ENCODE measurements at places on chromosomes 2 and 18. TPM values are rescaled to one million over a fixed set of nuclear protein-coding genes. Genes with fewer than 3 reads are reported as not detected.

GDF7 gene
- total RNA-seq, result 1.5 TPM

DNA sequence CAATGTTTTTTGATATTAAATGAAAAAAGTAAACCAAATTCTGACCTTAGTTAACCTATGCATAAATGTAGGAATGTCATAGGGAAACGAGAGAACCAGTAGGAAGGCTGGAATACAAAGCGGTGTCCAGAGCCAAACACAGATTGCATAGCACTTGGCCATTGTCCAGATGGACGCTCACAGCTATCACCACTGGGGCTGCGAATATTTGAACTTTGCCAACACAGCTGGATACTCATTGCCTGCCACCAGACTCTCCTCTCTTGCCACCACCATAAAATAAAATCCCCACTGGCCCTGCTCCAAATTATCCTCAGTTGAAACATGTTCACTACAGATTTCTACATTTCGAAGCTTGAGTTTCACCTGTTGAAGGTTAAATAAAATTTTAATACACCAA, 159.3 kb upstream of the GULP1 start:
- H3K27ac ChIP-seq, result no peak overlapping the region
- no peaks in the 10 kb centered on the region for H3K4me1 ChIP-seq
- H3K27me3 ChIP-seq, result no peaks in the 10 kb centered on the region

GRCh38 chr2:197339016-197339415, 28.4 kb upstream of the ANKRD44 start:
- no peak for DNase-seq
- H3K27me3 ChIP-seq, result no peaks in the 10 kb centered on the region
- H3K36me3 ChIP-seq, result no peaks in the 10 kb centered on the region
- H3K4me1 ChIP-seq, result no peaks in the 10 kb centered on the region
- no peak overlapping the region for H3K27ac ChIP-seq

SLC39A6 gene
- 29.8 TPM for total RNA-seq

DNA sequence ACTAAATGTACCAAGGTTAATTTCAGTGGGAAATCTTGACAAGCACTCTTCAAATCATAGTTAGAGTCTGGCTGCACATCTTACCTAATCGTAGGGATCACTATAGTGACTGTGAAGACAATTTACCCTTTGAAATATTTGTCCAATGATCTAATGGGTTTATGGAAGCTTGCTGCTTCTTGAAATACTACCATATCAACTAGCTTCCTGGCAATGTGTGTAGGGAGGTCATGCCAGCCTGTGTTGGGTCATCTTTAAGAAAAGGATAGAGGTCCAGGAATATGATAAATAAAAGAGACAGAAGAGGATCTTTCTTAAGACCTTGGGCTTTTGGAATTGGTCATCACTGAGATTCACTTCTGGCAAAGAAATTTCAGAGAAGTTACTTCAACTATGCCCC, 84.4 kb downstream of the POLE4 start:
- no peaks in the 10 kb centered on the region for H3K36me3 ChIP-seq
- no peak overlapping the region for H3K4me3 ChIP-seq
- peak overlapping the region; percentile 71 for H3K27ac ChIP-seq
- no peaks in the 10 kb centered on the region for H3K27me3 ChIP-seq

DNA sequence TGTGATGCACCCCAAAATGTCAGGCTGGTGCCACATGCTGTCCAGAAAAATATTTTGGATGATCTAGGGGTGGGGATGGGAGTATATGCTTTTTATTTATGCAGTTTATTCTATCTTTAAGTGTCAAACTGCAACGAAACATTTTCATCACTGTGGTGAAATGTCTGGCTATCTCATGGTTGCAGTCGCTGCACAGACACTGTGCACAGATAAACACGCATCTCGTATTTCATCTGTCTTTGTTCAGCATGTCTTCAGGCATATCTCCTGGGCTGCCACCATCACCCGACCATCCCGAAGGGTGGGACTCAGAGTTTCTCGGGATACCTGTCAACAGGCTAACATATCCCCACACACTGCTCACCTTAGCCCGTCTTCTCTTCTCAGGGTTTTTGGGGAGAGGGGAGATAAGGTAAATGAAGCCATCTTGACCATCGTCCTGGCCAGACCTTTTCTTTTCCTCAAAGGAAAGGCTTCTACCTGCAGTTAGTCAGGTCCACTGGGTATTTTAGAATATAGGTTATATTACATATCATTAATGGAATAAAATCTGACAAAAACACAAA, 80.7 kb upstream of the NABP1 start:
- no peaks in the 10 kb centered on the region for H3K36me3 ChIP-seq
- no peak overlapping the region for H3K27ac ChIP-seq
- no peaks in the 10 kb centered on the region for H3K4me1 ChIP-seq
- no peak for DNase-seq
- H3K27me3 ChIP-seq, result no peaks in the 10 kb centered on the region

DNA sequence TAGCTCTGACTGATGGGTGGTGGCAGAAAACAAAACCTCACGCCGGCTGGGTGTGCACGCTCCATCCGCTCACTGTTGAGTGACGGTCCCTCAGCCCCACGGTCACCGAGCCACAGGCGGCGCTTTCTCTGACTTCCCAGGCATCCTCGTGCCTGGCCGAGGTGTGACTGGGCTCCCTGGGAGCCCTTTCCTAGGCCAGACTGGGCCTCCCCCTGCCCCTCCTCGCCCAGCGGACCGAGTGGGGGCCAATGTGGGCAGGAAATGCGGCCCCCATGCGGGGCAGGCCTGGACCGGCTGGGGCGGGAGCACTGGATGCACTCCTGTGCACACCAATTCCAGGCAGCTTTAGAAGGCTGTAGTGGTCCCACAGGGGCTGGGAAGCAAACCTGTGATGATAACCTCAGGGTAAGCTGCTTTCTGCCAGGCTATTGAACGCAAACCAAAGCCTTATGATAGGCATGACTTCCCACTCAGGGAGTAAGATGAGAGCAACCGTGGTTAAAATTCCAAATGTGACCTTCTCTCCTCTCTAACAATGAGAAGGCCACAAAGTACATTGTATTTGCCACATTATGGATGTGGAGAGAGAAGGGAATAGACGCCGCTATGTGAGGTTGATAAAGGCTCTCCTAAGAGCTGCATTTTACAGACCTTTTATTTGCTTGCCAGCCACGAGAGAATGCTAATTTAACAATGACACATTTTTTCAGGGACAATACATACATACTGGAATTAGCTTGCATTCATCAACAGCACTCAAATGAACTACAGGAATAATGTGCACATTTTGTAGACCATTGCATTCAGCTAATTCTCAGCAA, 83.9 kb upstream of the PGAP1 start:
- H3K4me1 ChIP-seq, result no peaks in the 10 kb centered on the region
- H3K36me3 ChIP-seq, result no peaks in the 10 kb centered on the region
- DNase-seq, result no peak
- no peak overlapping the region for H3K27ac ChIP-seq
- H3K4me3 ChIP-seq, result no peak overlapping the region

- H3K27ac ChIP-seq, result no peak overlapping the region
- H3K27me3 ChIP-seq, result no peaks in the 10 kb centered on the region
- no peaks in the 10 kb centered on the region for H3K36me3 ChIP-seq
- no peaks in the 10 kb centered on the region for H3K4me1 ChIP-seq
- DNase-seq, result no peak
These were observed 226.5 kb upstream of the SPRED2 start for GRCh38 chr2:65658881-65659280.

HOXD13 gene
- not detected for total RNA-seq

- no peaks in the 10 kb centered on the region for H3K36me3 ChIP-seq
- H3K4me3 ChIP-seq, result no peak overlapping the region
- no peak for DNase-seq
- H3K27ac ChIP-seq, result no peak overlapping the region
- no peaks in the 10 kb centered on the region for H3K27me3 ChIP-seq
These were observed 40.2 kb downstream of the THNSL2 start for GRCh38 chr2:88210132-88211002.

- no peaks in the 10 kb centered on the region for H3K36me3 ChIP-seq
- no peaks in the 10 kb centered on the region for H3K4me1 ChIP-seq
- H3K4me3 ChIP-seq, result no peak overlapping the region
- no peak overlapping the region for H3K27ac ChIP-seq
These were observed 7.5 kb downstream of the CD207 start for GRCh38 chr2:70828115-70828514.

ARHGAP25 gene
- 6.6 TPM for total RNA-seq

- no peaks in the 10 kb centered on the region for H3K27me3 ChIP-seq
- no peak overlapping the region for H3K27ac ChIP-seq
- no peaks in the 10 kb centered on the region for H3K4me1 ChIP-seq
- H3K4me3 ChIP-seq, result no peak overlapping the region
- H3K36me3 ChIP-seq, result no peaks in the 10 kb centered on the region
- no peak for DNase-seq
These were observed 4.7 kb downstream of the CTDP1 start for GRCh38 chr18:79684283-79684631.

UGT1A5 gene
- not detected for total RNA-seq

GRCh38 chr2:154452471-154452870, 246.0 kb upstream of the KCNJ3 start:
- no peaks in the 10 kb centered on the region for H3K27me3 ChIP-seq
- no peak overlapping the region for H3K4me3 ChIP-seq
- DNase-seq, result no peak
- H3K36me3 ChIP-seq, result no peaks in the 10 kb centered on the region
- no peaks in the 10 kb centered on the region for H3K4me1 ChIP-seq

- H3K4me1 ChIP-seq, result no peaks in the 10 kb centered on the region
- no peak for DNase-seq
- H3K27ac ChIP-seq, result no peak overlapping the region
- H3K36me3 ChIP-seq, result no peaks in the 10 kb centered on the region
- H3K27me3 ChIP-seq, result no peaks in the 10 kb centered on the region
- H3K4me3 ChIP-seq, result no peak overlapping the region
These were observed 38.0 kb downstream of the HJURP start for GRCh38 chr2:233816334-233816733.

DNA sequence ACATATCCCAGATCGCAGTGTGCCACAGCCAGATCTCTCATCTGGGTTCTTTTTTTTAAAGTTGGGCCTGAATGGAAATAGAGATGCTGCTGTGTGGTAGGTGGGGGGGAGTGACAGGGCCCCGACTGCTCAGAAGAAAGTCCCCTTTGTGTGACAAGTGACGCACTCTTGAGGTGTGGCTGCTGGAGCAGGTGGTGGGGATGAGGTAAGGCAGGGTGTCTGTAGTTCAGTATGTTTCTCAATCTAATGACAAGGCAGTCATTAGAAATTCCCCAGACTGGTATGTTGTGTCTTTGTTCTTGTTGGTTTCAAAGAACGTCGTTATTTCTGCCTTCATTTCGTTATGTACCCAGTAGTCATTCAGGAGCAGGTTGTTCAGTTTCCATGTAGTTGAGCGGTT, 128.8 kb upstream of the TACR1 start:
- H3K36me3 ChIP-seq, result no peaks in the 10 kb centered on the region
- no peaks in the 10 kb centered on the region for H3K4me1 ChIP-seq
- no peaks in the 10 kb centered on the region for H3K27me3 ChIP-seq

GCG gene
- not detected for total RNA-seq

TOGARAM2 gene
- not detected for total RNA-seq

DNA sequence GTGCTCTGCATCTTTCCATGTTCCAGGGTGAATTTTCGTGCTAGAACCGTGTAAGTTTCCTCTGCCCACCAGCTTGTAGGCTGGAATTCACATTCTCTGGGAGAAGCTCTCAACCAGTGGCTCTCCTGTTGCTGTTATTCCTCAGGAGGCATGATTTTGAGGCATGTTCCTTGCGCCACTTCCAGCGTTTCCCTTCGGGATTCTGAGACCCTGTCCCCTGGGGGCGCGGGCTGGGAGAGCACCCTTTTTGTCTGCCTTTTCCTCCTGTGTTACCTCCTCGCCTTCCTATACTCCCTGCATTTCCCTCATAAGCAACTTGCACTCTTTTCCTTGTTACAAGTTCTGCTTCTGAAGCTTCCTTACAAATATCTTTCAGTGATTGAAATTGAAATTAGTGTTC, 156.4 kb downstream of the PTPRM start:
- H3K27ac ChIP-seq, result no peak overlapping the region
- no peak for DNase-seq
- no peaks in the 10 kb centered on the region for H3K36me3 ChIP-seq
- H3K4me3 ChIP-seq, result no peak overlapping the region
- H3K4me1 ChIP-seq, result no peaks in the 10 kb centered on the region

DNA sequence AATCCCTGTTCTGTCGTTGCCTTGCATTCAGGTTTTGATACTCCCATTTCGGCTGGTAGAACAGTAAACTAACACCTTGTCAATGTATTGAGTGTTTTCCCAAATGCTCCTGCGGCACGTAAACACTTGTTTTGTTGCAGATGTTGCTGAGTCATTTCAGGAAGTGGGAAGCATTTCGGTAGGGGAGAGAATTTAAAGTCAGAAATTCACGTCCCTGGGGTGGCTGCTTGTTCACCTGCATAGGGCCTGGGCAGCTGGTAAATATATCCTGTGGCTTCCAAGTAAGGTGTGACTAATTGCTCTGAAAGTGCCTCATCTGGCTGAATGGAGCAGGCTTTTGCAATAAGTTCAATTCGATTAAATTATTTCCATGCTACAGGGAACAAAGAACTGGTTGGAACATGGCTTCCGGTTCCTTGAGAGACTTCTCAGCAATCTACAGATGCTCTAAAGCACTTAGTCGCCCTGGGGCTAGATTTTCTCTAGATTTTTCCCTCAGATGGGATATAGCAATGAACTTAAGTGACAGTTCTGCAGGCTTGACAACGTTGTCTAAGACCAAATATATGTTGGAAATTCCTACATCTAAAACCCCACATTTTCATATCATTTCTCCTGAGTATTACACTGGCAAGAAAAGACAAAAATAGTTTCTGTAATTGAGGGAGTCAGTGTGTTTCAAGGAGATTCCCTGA, 5.2 kb downstream of the GALR1 start:
- peaks cover 14% of the 10 kb centered on the region for H3K27me3 ChIP-seq
- H3K4me3 ChIP-seq, result no peak overlapping the region
- no peaks in the 10 kb centered on the region for H3K36me3 ChIP-seq
- no peak overlapping the region for H3K27ac ChIP-seq

MTA3 gene
- 25.6 TPM for total RNA-seq

DNA sequence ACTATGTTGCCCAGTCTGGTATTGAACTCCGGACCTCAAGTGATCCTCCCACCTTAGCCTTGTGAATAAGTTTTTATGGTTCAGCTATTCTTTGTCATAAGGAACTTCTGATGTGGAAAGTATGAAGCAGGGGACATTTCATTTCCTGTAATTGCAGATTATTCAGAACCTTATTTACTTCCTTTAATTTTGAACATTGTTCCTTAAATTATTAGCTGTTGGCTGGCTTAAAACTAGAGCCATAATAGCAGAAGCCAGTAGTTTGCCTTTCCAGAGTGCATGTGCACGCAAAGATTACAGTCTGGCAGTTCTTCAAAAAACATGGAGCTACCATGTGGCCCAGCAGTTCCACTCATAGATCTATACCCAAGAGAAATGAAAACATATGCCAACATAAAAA, 53.1 kb downstream of the PMS1 start:
- H3K4me3 ChIP-seq, result no peak overlapping the region
- no peak for DNase-seq
- no peaks in the 10 kb centered on the region for H3K36me3 ChIP-seq
- H3K4me1 ChIP-seq, result no peaks in the 10 kb centered on the region
- no peak overlapping the region for H3K27ac ChIP-seq

DNA sequence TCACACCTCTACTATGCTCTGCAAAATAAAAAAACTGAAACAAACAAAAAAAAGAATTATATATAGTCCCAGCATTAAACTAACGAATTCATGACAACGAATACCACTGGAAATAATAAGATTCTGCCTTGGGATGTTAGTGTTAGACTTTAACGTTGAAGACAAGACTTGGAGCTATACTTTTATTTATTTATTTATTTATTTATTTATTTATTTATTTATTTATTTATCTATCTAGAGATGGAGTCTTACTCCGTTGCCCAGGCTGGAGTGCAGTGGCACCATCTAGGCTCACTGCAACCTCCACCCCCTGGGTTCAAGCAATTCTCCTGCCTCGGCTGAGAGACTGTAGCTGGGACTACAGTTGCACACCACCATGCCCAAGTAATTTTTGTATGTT, 27.2 kb upstream of the PAPOLG start:
- H3K27ac ChIP-seq, result no peak overlapping the region
- DNase-seq, result no peak
- H3K4me1 ChIP-seq, result no peaks in the 10 kb centered on the region
- H3K27me3 ChIP-seq, result no peaks in the 10 kb centered on the region

Measured in uterus (tissue), 4 donors.